T follicular helper cell (primary cell): ENCODE measurements at places on chromosomes 3 and 15.

DNA sequence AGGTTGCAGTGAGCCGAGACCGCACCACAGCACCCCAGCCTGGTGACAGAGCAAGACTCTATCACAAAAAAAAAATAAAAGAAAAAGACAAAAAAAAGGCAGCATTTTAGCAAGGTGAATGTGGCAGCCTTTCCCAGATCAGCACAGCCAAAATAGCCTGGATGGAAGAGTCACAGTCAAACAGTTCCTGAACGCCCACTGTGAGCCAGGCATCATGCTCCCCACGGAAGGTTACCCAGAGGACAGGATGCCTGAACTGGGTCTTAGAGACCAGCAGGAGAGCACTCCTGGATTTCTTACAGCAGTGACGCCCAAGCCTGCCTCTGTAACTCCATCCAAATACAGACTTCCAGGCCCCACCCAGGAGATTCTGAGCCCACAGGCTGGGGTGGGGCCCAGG is 4.5 kb downstream of the XXYLT1 start:
- DNase-seq: no peak

DNA sequence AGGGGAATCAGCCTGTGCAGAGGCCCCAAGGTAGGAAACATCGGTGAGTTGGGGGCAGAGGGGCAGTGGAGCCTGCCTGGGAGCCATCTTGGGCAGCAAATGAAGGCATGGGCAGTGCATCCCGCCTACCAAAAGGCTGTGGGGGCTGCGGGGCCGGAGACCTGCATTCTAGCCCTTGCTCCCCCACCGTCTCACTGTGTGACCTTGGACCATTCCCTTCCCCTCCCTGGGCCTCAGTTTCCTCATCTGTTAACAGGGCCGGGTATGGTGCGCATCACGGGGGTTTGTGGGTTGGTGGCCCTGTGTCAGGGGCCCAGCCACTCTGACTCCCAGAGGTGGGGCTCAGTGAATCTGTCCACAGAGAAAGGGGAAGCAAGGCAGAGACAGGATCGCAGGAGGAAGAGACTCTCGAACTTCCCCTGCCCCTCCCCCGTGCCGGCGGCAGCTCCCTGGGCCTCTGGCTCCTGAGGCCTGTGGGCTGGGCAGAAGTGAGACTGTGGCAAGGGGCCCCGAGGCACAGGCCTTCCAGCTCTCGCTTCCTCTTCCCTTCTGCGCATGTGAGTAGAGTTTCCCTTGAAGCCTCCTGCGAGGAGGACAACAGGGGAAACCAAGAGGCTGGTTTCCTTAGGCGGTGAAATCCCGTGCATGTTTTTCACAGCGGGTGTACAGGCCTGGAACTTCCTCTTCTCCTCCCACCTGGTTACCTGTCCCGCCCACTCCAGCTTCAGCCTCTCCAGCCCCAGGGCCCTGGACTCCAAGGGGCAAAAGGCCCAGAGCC is 42.9 kb downstream of the IDH2 start:
- peak; percentile 36 for DNase-seq

- DNase-seq: no peak
Measured at GRCh38 chr3:168094580-168094876, 1.2 kb downstream of the GOLIM4 start.

GRCh38 chr3:52835766-52836470 is 1.1 kb upstream of the MUSTN1 start:
- no peak for DNase-seq

GRCh38 chr3:133595341-133595740 is 21.9 kb downstream of the CDV3 start:
- no peak for DNase-seq

DNA sequence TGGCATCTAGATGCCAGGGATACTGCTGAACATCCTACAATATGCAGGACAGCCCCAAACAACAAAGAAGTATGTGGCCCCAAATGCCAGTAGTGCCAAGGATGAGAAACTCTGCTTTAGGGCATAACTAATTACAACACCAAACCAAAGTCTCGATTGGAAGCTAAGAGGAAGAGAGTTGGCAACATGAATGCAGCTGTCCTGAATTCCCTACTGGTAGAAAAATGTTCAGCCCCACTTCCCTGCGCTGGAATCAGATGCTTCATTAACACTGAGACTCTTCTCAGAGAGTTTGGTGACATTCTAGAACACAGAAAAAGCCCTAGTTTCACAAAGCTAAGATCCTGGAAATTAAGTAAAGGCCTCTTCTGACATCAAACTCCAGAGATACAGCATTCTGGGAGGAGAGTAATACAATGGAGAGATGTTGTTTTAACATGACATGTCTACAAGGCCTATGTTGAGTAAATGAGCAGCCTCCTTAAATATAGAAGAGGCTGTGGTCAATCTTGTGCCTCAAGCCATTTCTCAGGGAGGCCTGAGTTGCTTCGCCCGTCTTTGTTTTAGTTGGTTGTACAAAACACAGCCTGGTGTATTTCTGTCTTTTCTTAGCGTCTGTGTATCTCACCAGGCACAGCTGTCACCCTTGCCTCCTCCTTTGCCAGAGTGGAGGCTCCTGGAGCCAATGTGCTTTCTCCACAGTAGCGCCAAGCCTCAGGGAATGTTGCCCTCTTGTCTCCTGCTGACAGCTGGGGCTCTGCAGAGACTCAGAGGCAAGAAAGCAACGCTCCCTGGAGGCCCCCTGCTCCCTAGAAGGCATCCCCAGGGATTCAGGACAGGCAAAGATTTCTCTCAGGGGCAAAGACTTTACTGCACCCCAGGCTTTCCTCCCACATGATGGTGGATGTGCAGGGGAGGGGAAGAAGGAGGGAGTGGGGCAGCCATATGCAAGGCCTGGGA is 25.1 kb upstream of the CTNNB1 start:
- no peak for DNase-seq
